ENCODE measurements at places on chromosomes 11 and 22.

- DNase-seq = no peak
These were observed 13.2 kb downstream of the PDE3B start for GRCh38 chr11:14656536-14657457.

DNA sequence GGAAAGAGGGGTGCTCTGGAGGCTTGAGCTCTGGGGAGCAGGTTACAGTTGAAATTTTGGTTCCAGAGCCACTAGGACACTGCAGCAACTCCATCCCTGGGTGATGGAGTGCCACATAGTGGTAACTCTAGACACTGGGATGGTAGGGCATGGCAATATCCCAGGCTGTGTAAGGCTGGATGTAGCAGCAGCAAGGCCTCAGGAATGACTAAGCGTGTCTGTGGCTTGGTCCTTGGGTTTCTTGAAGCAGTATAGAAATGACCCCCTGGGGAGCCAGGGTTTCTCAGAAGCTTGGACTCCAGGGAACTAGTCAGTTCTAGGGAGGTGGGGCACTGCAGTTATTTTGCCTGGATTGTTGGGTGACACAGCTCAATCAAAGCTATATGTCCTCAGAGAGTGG lies 8.1 kb downstream of the MS4A4A start:
- DNase-seq = no peak

DNA sequence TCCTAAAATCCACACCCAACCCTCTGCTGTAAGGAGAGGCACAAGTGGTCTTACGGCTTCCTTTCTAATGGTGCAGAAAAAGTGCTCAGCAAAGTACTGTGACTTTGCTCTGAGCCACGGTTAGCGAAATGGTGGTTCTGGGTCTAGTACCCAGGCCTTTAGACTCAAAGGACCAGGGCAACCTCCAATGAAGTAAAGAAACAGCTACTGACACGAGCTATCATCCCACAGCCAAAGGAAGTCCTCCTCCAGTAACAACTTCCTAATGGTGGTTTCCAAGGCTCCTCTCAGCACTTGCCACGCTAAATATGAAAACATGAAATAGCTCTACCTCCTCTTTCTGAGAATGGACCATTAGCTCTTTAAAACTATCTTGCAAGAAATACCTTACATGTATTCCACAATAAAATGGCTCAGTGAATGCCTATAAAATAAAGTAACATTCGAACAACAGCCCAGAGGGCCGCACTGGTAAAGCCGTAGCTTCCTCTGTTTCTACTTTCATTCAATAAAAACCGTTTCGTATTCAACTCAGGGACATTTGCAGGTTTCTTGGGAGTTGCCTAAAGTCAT lies 122.4 kb downstream of the ETS1 start:
- no peak for DNase-seq

GRCh38 chr22:33920197-33920540 lies at the start of gene LARGE1:
LARGE1 (minus strand) TSS chr22:33920476.
- DNase-seq = no peak

- no peak for DNase-seq
These were observed 15.7 kb downstream of the MN1 start for GRCh38 chr22:27785831-27786230.

GRCh38 chr22:28799606-28800307 lies 612 bp downstream of the XBP1 start:
- peak; percentile 42 for DNase-seq

All from activated naive CD4-positive, alpha-beta T cell (primary cell).